ENCODE measurements at places on chromosomes 3 and 15. TPM values are rescaled to one million over a fixed set of nuclear protein-coding genes. Genes with fewer than 3 reads are reported as not detected.

- no peaks in the 10 kb centered on the region for H3K27me3 ChIP-seq
- no peak overlapping the region for H3K4me3 ChIP-seq
- no peak for DNase-seq
- no peaks in the 10 kb centered on the region for H3K4me1 ChIP-seq
- no peaks in the 10 kb centered on the region for H3K36me3 ChIP-seq
These were observed 1.7 kb downstream of the BNC1 start for GRCh38 chr15:83282776-83283137.

DNA sequence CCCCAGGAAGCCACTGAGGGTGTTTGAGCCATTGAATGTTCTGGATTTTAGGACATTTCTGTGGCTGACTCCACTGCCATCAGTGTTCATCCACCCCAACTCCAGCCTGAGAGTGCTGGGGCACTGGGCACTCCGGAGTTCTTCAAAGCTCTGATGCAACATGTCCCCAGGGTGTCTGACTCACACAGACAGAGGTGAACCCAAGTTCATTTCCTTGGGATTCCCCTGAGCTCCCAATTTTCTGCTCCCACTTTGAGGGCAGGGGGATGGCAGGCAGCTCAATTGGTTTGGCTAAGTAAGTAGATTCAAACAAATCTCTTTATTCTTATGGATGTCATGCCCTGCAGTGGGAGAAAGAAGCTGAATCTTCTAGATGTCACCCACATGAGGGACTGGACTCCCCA is 2.2 kb downstream of the STRA6 start:
- peaks cover 4% of the 10 kb centered on the region for H3K4me1 ChIP-seq
- no peak overlapping the region for H3K4me3 ChIP-seq
- no peaks in the 10 kb centered on the region for H3K27me3 ChIP-seq
- no peak for DNase-seq
- H3K36me3 ChIP-seq = no peaks in the 10 kb centered on the region

GRCh38 chr3:133112666-133113065 is 74.5 kb downstream of the TMEM108 start:
- H3K4me1 ChIP-seq = no peaks in the 10 kb centered on the region
- DNase-seq = no peak
- no peaks in the 10 kb centered on the region for H3K36me3 ChIP-seq
- H3K4me3 ChIP-seq = no peak overlapping the region

GRCh38 chr3:107523289-107523538 is 452 bp downstream of the BBX start:
- no peaks in the 10 kb centered on the region for H3K36me3 ChIP-seq
- DNase-seq = no peak
- peak overlapping the region; percentile 95 for H3K27ac ChIP-seq
- H3K4me3 ChIP-seq = peak overlapping the region; percentile 89
- H3K27me3 ChIP-seq = no peaks in the 10 kb centered on the region

- no peak overlapping the region for H3K4me3 ChIP-seq
- H3K36me3 ChIP-seq = no peaks in the 10 kb centered on the region
- peaks cover 2% of the 10 kb centered on the region for H3K4me1 ChIP-seq
- H3K27me3 ChIP-seq = no peaks in the 10 kb centered on the region
- DNase-seq = peak; percentile 48
These were observed 271.2 kb upstream of the CTDSPL start for GRCh38 chr3:37590328-37591079.

DNA sequence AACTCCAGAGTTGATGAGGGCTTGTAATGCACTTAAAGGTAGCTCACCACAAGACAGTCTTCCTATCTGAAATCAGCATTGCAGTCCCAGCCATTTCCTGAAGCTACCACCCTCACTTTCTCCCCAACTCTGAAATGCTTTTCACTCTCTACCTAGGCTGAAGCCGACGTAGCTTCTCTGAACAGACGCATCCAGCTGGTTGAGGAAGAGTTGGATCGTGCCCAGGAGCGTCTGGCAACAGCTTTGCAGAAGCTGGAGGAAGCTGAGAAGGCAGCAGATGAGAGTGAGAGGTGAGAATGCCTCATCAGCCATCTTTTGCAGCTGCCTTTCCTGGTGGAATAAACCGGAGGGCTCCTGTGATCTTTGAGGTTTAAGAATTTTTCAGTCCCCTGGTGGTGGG is 14.3 kb downstream of the TPM1 start:
- no peak overlapping the region for H3K27ac ChIP-seq
- H3K4me1 ChIP-seq = no peaks in the 10 kb centered on the region
- H3K27me3 ChIP-seq = no peaks in the 10 kb centered on the region
- DNase-seq = no peak
- no peak overlapping the region for H3K4me3 ChIP-seq

GRCh38 chr3:36480911-36481648 is 100.8 kb downstream of the STAC start:
- no peaks in the 10 kb centered on the region for H3K36me3 ChIP-seq
- no peak overlapping the region for H3K27ac ChIP-seq
- H3K4me3 ChIP-seq = no peak overlapping the region
- H3K4me1 ChIP-seq = no peaks in the 10 kb centered on the region
- DNase-seq = no peak

Gene CLCN2
- total RNA-seq = 11.6 TPM

Gene KCTD6
- 10.6 TPM for total RNA-seq

Gene ACKR4
- total RNA-seq = 7.2 TPM

Gene LIPC
- total RNA-seq = 0.40 TPM

Gene OR5K2
- not detected for total RNA-seq

Gene KLHL40
- not detected for total RNA-seq

All from Peyer's patch (tissue), 4 donors.